ENCODE measurements at places on chromosomes 6 and 20.

GRCh38 chr6:90454836-90455427, 131.9 kb downstream of the MAP3K7 start:
- DNase-seq = no peak

DNA sequence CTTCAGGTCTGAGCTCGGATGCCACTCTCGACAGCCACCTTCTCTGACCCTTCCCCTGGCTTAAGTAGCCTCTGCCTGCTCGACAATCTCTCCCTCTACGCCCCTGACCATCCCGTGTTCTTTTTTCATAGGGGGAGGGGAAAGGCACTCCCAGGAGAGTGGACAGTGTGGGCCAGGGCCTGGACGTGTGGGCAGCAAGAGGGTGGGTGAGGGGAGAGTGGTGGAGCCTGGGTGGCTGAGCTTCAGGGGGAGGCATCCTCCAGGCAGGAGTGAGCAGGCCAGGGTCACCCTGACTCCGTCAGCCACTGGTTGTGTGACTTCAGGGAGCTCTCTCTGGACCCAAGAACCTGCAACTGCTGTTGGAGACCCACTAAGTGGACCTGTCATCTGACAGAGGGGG, 92.7 kb downstream of the CEBPB start:
- no peak for DNase-seq

- DNase-seq = peak; percentile 6
Observed at GRCh38 chr20:35883778-35884540, 70.3 kb downstream of the SCAND1 start.

DNA sequence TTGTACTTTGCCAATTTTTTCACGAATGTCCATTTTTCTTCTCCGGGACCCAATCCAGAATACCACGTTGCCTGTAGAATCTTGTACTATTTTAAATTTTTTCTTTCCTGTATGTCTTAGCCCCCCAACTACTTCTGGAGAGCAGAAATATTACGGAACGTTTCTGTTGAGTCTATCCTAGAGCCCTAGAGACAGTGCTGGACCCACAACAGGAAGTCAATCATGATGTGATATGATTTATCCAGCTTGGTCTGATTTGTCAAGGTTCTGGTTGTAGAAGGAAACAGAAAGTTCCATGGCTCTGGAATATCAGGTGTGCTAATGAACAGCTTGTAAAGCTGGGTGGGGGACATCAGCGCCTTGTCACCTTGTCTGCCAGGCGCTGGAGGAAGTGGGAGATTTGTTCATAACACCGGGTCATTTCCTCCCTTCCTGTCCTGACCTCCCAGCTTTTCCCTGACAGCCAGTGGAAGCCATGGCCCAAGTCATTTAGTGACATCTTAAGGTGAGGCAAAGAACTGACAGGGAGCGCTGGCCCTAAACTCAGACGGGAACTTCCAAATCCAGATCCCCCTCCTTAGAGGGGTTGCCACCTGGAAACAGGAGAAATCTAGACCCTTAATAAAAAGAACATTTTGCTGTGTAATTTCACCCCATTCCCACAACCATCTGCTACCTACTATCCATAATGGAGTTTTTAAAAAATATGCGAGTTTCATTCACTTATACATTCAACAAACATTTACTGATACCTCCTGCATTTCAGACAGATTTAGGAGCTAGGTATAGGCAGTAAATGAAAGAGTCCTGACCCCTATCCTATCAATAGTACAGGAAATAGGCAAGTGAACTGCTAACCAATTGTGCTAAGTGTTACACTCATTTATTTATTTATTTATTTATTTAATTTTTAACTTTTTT, 130.5 kb downstream of the ZFP64 start:
- no peak for DNase-seq

DNA sequence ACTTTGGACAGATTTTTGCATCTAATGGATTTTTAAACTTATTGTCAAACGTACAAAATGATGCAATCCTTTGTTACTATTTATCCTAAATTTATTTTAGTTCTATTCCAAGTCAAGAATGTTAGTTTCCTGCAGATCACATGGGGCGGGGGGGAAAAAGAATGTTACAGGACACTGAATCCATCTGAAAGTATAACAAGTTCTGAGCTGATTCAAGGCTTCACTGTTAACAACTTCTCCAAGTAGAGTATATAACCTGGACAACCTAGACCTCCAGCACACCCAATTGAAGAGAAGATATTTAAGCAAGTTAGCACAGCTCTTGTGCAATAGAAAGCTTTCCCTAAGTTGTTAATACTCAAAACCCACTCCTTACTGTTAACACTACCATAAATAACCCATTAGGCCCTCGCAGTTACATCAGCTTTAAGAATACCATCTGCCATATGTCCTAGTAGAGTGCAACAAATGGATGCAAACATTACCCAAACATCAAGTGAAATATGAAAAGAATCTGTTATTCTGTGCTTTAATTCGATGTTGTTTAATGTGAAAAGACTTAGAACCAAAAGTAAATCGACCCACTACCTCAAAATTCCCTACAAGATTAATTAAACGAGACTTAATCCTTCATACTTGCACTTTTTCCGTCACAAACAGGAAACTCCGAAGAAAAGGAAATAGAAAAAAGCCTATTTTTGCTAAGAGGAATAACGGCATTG, 1.3 kb downstream of the SEC63 start:
- no peak for DNase-seq

- DNase-seq = no peak
Observed at GRCh38 chr6:32761072-32761471, 2.3 kb downstream of the HLA-DQB2 start.

DNA sequence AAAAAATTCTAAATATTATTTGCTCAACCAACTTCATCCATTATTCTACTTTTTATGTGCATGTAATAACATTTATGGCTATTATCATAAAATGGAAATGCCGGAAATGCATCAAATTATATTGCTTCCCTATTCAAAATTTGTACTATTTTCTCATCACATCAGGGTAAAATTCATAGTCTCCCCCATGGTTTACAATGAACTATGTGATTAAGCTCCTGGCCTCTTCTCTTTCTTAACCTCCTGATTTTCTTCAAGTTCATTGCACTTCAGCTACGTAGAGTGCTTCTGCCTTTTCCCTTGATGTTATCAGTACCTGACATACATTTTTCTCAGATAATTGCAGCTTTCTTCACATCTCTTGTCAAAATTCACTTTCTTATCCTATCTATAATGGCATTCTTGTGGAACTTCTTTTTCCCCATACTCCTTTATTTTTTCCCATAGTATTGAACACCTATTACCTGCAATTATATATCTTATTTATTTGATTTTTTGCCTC, 699.1 kb upstream of the ADGRB3 start:
- DNase-seq = no peak

DNA sequence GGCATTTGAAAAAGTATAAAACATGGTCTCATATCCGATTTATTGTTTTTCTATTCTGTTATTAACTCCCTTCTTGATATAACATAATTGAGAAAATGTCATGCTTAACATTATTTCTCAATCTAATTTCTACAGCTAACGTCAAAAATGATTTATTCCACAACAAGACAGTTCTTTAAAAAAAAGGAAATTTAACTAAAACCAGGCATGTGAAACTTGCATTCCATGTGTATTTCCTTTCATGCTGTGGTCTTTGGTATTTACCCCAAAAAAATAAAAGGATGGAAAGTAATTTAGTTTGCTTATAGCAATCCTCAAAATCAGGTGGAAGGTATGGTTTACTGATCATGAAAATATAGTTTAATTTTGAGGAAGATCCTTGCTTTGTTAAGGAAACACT, 142.8 kb downstream of the COL21A1 start:
- DNase-seq = no peak

DNA sequence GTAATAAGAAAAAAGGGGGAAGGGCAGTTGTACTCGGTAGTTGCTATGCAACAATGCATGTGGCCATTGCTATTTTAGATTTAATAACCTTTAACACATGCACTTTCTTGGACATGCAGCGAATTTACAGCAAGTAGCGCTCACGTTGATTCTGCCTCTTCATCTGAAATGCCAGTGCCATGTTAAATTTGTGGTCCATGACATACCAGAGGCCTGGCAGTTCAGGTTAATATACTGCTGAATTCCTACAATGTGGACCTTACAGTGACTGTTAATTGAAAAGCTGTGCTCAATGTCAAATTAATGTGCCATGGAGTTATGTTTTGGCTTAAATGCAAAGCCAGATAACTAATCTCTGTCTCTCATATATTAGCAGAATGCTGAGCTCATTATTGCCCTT, 699.7 kb downstream of the DOK5 start:
- DNase-seq = no peak

- DNase-seq = no peak
Observed at GRCh38 chr20:60281295-60281694, 323.1 kb downstream of the CDH26 start.

GRCh38 chr6:155440398-155441111, 15.1 kb downstream of the NOX3 start:
- DNase-seq = no peak

DNA sequence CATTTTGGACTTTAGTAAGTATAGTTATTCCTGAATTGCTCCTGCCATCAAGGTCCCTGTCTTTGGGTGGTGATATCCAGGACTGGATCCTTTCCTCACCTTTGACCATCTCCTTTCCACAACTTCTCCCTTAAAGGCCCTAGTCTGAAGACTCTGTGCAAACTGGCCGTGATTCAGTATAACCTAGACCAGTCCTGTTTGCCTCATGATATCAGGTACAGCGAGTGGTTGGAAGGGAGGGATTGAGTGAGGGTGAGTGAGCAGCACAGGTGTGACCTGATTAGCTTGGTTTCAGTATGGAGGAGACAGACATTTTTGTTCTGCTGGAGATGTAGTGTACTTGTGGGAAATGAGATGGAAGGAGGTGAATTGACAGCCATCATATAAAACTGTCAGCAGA, 2.3 kb upstream of the RRP36 start:
- DNase-seq = no peak

GRCh38 chr6:3323696-3324261, 65.0 kb downstream of the PSMG4 start:
- no peak for DNase-seq

GRCh38 chr6:123105561-123105960, 109.5 kb downstream of the CLVS2 start:
- DNase-seq = no peak

GRCh38 chr6:128595544-128595943, 75.1 kb upstream of the PTPRK start:
- DNase-seq = no peak

DNA sequence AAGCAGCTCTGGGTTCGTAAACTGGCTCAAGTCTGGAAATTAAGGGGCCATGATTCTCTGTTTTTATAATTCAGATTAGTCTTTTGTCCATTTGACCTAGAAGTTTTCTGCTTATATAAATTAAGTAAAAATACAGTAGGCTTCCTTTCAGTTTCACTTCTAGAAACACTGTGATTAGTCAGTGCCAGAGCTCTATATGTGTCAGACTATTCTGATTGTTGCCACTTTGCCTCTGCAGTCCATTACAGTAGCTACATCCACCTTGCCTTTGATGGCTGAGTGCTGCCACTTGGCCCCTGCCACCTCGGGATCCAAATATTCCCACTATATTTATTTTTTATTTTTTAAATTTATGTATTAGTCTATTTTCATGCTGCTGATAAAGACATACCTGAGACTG, 7.9 kb downstream of the ZC2HC1B start:
- no peak for DNase-seq

- DNase-seq = no peak
Observed at GRCh38 chr6:169441292-169441691, 187.6 kb upstream of the THBS2 start.

GRCh38 chr6:140816681-140817080, 1316.0 kb upstream of the GJE1 start:
- DNase-seq = no peak

DNA sequence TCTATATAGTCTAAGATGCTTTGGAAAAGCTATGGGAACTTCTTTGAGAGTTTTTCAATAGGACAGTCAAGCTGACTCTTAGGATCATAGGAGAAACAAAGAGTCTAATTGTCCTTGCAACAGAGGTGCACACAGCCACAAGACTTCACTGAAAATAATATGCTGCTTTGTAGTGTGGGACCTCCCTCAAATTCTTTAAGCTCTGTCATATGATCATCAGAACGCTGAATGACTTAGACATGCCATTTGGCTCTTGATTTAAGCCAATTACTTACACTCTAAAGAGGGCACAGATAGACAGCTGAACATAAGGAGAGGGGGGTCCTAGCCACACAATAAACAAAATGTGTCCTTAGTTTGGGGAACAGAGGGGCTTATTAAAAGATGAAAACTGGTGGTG, 818.7 kb upstream of the GJE1 start:
- no peak for DNase-seq

- no peak for DNase-seq
Observed at GRCh38 chr6:68911334-68911733, 276.3 kb downstream of the ADGRB3 start.

DNA sequence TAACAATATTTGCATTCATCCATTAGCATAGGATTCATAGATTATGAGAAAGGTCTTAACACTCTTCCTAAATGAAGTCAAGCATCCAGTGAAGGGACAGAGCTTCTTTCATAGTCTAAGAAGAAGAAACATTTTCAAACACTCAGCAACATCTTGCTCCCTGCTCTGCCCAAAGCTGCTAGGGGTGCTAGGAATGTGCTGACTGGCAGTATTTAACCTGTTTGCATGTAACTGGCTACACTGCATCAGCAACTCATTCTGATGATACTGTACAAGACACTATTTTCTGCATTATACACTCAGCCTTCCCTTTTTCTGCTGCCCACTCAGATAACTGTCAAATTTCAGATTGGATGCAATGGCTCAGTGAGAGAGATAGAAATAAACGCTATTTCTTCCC, 495.1 kb upstream of the ARID1B start:
- no peak for DNase-seq

GRCh38 chr6:149895048-149895590, 2.8 kb downstream of the RAET1E start:
- no peak for DNase-seq

DNA sequence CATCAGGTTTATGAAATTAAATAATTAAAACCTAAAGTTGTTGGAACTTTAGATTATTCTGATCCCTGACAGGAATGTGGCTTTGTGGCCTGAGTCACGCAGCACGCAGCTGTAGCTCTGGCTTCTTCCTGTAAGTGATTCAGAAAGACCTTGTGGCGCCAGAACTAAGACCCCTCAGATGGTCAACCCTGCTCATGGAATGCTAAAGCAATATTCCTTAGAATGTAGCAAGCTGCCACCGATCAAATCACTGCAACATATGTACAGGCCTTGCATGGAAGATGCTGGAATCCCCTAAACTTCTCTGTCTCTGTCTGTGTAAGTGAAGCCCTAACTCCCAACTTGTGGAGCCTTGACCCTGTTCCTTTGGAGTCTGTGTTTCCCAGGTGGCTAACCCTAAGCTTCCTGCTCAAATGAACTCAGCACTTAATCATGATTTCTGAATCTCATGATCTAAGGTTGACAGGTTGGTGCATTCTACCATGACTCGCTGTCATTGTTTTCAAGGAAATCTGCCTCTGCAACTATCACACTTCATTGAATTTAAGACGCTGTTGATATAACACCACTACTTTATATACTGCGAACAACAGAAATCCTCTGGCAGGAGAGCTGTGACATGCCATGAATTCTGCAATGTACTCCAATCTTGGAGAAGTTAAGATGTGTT, 111.2 kb upstream of the CST7 start:
- no peak for DNase-seq

- peak; percentile 22 for DNase-seq
Observed at GRCh38 chr6:6683969-6684833, 95.7 kb downstream of the LY86 start.

Data from stimulated activated CD4-positive, alpha-beta T cell treated with anti-CD3 and anti-CD28 coated beads, TNF-alpha, amount 100 ng/mL, for 48 hours (primary cell).